ENCODE measurements at places on chromosomes 2 and 18. TPM values are rescaled to one million over a fixed set of nuclear protein-coding genes. Genes with fewer than 3 reads are reported as not detected.

GRCh38 chr2:37421686-37422085 is 77.3 kb downstream of the QPCT start:
- no peak for DNase-seq

- no peak for DNase-seq
Observed at GRCh38 chr2:42125841-42126594, 43.1 kb upstream of the EML4 start.

- DNase-seq: no peak
Observed at GRCh38 chr2:160921386-160921964, 238.8 kb upstream of the TANK start.

DNA sequence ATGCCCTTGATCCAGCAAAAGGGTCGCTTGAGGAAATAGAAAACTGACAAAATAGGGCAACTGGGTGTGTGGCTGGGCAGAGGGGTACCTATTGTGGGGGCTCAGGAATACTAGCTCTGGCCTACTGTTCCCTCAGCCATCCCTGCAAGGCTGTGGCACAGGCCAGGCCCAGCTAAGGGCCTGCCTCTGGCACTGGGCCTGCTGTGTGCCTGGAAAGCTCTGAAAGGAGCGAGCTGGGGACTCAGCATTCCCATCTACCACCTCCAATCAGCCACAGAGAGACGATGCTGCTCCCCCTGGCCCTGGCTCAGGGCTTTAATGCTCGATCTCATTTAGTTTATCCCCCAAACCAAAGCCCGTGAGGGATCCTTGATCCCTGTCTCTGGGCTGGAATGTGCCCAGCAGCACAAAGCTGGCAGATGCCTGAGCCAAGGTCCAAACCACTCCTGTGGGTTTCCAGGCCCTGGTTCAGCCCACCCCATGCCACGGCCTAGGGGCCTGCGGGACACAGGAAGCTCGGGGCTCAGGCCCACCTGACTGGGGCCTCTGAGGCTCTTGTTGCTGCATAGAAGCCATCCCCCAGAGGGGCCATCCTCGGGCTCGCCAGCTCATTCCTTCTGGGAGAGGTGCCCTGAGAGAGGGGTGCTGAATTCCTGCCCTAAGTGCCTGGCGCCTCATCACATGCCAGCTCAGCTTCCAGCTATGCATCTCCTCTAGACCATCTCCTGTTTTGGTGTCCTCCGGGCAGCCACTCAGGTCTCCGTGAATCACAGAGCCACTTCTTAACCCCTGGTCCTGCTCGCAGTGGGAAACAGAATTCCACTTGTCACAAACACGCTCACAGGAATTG is 43.0 kb upstream of the KCNF1 start:
- DNase-seq: no peak

- DNase-seq: no peak
Observed at GRCh38 chr2:237572742-237573101, 6.3 kb downstream of the PRLH start.

Gene ICA1L
- 7.1 TPM for total RNA-seq

Gene CD207
- total RNA-seq: not detected

Data from activated CD8-positive, alpha-beta T cell treated with anti-CD3 and anti-CD28 coated beads for 36 hours (primary cell).